Activated naive CD4-positive, alpha-beta T cell (primary cell): ENCODE measurements at places on chromosomes 7 and 10.

- no peak for DNase-seq
Observed at GRCh38 chr7:149071641-149072437, 18.7 kb downstream of the ZNF786 start.

GRCh38 chr10:4370376-4370775 is 455.6 kb upstream of the AKR1E2 start:
- no peak for DNase-seq

DNA sequence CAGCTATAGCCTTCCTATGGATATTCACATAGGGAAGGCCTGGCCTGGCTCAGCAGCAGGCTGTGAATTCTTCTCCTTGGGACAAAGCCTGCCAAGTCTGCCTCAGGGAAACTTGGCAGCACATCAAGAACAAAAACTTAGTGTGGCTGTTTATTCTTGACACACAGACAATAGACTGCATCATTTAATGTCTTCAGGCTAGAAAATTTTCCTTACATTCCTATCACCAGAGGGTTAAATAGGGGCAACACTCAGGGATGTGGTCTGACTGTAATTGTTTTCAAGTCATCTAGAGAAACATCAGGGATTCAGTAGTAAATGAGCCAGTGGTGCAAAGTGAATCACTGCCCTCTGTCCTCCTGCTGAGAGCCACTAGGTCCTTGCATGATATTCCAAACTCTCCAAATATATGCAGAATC is 137.3 kb downstream of the SEMA3C start:
- no peak for DNase-seq

DNA sequence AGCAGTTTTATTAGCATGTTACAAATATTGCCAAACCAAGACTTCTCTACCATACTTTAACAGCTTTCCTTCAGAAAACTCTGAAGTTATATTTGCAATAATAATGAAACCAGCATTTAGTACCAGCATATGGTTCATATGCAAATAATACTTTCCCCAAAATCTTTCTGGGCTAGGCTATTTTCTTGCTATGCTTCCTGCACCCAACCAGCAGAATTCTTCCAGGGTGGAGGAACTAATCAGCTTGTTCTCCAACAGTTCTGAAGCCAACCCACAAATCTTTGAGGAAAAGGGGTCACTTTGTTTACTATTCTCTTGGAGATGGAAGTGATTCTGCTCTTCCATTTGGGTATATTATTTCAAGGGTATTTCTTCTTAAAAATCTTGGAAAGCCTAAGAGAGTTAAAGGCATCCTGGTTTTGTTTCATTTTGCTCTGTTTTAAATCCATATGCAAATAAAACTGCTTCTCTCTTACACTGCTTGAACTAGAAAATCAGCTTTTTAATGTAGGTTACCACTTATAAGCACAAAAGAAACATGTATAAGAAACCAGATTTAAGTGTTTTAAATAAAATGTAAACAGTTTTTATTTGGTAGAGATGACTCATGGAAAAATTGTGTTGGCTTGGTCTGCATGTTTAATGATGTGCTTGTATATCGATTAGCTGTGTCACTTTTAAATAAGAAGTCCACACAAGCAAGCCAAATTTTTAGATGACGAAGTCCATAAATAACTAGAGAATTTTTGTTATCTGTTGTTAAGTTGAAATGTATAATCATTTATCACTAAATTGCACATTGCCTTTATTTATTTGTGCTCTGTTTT is 103.7 kb downstream of the HECTD2 start:
- DNase-seq = no peak

GRCh38 chr7:125065546-125065945 is 135.9 kb upstream of the POT1 start:
- no peak for DNase-seq

- DNase-seq = no peak
Observed at GRCh38 chr10:58662314-58662713, 149.6 kb downstream of the BICC1 start.

GRCh38 chr7:92589056-92589455 is 1.1 kb downstream of the FAM133B start:
- DNase-seq = no peak

- no peak for DNase-seq
Observed at GRCh38 chr7:151807846-151808245, 69.1 kb downstream of the PRKAG2 start.
